ENCODE measurements at places on chromosomes 6 and 20.
A peak's percentile ranks its signal among the peaks of the same experiment; 100 is the strongest.

DNA sequence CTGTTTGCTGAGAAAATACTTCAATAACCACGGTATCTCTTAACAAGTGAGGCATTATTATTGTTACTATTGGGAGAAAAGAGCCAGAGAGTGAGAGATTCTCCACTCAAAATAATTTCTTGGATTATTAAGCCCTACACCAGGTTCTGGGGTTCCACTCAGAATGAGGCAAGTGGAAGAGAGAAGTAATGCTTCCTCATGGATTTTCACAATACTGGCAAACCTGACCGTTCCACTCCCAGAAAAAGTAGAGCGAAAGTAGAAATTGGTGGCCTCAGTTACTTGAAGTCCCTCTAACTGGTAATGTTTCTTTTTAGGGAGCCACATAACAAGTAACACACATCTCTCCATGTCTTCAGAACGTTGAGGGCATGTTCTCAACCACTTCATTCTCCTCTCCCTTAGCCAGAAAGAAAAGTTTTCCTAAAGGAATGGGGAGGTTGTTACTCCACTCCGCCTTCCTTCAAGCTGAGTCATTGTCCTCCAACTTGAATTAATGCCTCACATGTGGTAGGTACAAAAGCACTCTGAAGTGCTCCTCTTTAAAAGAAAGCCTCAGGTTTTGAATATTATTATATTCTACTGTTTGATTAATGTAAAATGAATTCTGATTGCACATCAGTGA is 1.9 kb downstream of the BAG2 start:
- no peak for DNase-seq

GRCh38 chr20:8709627-8710026 is 359.3 kb upstream of the PLCB4 start:
- DNase-seq, result no peak

DNA sequence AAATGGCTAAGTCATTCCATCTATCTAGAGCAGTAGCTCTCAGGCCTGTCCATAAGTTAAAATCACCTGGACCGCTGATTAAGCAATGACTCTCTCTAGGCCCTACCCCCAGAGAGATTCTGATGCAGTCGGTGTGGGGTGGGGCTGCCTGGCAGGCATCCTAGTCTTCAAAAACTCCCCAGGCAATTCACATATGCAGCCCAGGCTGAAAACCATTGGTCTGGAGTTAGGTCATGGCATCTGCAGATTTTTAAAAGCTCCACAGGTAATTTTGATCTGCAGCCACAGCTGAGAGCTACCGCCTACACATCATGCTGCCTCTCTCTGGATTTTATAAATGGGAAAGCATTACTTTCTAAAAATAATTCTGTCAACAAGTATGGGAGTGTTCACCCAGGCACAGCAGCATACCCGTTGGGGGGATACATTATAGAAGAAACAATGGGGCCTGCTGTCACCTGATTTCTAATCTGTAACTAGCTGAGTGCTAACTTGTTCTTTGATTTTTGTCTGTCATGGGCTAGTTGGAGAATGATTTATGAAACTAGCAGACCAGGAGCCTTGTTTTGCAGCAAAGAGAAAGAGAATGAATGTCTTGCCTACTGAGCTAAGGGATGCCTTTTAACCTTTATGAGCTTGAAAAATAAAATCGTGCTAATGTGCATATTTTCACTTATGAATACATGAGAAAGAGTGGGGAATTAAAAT is 44.1 kb upstream of the ATXN1 start:
- DNase-seq, result no peak

GRCh38 chr6:154592199-154592860 is 81.8 kb upstream of the CNKSR3 start:
- no peak for DNase-seq

DNA sequence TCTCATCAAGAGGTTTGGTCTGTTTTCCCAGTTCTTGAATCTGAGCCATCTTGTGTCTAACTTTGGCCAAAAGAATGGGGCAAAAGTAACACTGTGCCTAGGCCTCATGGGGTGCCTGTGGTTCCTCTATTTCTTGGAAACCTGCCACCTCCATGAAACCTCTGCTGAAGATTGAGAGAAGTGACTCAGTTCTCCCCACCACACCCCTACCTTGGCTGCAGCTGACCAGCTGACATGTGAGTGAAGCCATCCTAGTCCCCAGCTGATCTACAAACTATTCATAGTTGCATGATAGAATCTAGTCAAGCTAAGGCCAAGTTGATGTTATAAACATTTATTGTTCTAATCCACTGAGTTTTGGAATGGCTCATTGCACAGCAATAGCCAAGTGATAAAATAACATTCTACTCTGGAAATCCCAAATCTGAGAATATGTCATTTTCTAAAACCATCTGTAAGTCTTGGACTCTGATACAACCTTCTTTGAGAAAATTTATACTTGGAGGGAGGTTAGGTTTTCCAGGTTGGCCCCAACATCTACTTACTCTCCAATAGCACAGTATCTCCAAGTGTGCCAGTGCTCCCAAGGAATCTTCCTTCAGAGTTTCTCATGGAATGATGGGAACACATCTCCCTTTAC is 107.0 kb upstream of the SMLR1 start:
- no peak for DNase-seq

- DNase-seq, result peak; percentile 63
Measured at GRCh38 chr6:137661601-137662000, 167.4 kb upstream of the OLIG3 start.

DNA sequence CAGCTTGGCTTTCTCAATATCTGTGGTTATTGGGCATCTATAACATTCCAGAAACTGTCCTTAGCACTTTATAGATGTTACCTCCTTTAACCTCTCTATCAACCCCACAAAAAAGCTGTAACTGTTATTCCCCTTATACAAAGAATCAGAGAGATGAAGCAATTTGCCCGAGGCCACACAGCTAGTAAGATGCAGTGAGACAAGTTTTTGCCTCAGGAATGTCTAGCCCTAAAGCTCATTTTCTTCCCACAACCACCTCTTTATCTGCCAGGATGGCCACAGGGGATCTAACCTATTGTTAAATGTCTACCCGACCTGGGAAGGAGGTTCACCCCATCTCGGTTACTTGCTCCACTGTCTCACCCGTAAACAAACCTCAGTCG is 31.9 kb upstream of the TCP11 start:
- DNase-seq, result no peak

- no peak for DNase-seq
Measured at GRCh38 chr6:53432318-53433161, 83.8 kb upstream of the ELOVL5 start.

DNA sequence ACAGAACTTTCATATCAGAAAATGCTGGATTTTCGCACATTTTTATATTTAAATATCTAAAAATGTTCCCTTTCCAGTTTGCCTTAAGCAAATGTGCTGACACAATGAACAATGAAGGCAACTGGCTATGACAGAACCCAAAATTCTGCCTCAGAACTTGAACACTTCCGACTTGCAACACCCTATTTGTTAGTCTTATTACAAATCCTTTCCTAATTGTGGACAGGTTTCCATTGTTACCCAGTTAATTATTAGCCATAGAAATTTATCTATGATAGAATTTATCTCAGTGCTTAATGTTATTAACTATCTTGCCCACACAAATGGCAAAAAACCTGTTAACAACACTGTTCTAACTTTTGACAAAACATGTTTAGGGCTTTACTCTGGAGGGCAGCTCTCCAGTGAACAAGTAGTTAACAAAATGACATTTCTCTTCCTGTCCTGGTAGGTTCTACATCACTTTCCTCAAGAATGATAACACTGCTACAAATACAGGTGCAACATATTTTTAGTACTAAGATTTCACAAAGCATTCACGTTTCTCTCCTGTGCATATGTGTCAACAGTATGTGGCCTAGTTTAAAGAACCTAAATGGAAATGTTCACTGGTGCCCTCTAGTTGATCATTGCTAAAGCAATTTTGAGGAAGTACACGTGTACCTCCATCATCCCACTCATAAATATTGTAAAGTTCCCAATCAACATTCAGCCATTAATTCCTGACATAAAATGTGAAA is 58.4 kb downstream of the HIVEP2 start:
- DNase-seq, result no peak

- DNase-seq, result peak; percentile 68
Measured at GRCh38 chr6:43770372-43771209, 580 bp downstream of the VEGFA start.

- no peak for DNase-seq
Measured at GRCh38 chr6:72850469-72850868, 228.6 kb downstream of the KCNQ5 start.

DNA sequence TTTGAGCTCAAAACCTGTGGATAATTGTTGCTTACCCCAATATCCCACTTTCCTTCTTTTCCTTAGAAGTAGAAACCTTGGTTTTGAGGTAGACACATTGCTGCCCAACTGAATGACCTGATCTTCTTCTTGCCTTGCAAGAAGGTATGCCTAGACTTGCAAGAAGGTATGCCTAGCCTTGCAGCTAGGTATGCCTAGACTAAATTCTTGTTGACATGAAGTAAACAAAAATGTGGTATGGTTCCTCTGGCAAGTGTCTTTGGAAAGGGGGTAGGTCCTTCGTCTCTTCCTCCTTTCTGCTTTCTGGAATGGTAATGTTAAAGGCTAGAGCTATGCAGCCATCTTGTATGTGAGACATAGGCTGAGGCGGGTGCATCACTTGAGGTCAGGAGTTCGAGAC is 129.2 kb downstream of the GMPR start:
- no peak for DNase-seq

GRCh38 chr6:159760602-159761057 is 1.2 kb upstream of the ACAT2 start:
- peak; percentile 25 for DNase-seq

DNA sequence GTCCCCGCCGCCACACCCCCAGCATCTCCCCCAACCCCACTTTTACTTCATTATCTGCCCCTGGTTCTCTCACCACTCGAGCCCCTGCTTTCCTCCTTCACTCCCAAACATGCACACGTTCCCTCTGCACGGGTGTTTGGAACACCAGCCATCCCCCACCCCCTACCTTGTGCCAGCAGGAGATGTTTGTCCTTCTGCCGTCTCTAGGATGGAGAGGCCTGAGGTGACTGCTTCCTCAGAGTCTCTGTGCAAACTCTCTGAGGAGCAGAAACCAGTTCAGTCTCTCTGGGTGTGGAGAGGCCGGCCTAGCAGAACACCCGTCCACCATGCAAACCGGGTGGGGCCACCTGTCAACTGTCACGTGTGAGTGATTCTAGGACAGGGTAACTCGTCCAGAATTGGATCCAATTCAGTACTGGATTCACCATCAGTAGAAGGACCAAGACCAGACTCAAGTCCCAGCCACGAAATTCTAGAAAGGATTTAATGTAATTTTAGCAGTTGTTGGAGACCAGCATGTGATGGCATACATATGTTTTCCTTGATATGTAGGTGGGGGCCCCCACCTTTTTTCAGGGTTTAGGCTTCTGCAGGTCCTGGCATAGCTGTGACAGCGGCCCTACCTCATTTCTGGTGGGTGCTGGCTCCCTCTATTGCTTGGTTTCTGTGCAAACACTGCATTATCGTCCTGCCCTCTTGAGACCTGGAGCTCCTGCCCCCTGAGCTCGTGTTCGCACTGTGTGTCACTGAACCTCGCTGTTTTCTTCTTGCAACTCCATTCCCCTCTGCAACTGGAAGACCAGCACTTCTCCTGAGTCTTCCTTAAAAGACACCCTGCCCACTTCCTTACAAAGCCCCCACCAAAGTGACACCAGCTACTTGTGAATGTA is at the start of gene RAET1E:
Gene RAET1E (minus strand): TSS at position 259 of the 890 bp plus-strand sequence. CDS start 7,212 bp downstream, outside the sequence.
- DNase-seq, result peak; percentile 21

- no peak for DNase-seq
Measured at GRCh38 chr6:150091476-150091875, 22.6 kb upstream of the ULBP3 start.

DNA sequence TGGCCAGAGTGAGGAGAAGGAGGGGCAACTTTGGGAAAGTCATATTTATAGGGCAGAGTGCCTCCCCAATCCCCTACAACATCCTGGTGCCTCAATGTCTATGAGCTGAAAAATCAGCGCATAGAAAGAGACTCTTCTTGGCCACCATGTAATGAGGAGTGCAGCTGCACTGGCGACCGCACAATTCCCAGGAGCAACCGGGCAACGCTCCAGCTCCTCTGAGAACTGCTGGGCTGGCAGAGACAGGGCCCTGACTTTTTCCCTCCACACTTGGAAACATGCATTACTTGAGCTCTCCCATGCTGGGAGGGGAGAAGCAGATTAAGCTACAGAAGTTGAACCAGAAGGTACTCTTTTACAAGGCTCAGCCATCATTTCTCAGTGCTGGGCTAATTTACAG is 31.4 kb upstream of the MARCKS start:
- no peak for DNase-seq

DNA sequence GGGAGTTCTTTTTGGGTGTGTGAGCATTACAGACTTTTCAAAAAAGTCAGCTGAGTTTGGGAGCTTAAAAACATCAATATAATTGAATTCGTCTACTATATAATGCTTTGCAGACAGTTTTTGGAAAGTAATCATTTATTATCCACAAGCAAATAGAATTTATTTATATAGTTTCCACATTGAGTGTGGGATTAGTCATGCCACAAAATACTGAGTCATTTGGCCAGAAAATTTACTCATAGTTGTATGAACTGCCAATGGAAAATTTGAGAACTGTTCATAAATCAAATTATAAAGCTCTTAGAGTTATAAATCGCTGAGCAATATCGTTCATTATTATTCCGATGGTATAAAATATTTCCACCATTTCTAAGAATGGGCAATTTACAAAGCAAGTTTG is 5.0 kb downstream of the BEND6 start:
- no peak for DNase-seq

GRCh38 chr6:28875191-28875747 is 48.5 kb downstream of the TRIM27 start:
- DNase-seq, result no peak

DNA sequence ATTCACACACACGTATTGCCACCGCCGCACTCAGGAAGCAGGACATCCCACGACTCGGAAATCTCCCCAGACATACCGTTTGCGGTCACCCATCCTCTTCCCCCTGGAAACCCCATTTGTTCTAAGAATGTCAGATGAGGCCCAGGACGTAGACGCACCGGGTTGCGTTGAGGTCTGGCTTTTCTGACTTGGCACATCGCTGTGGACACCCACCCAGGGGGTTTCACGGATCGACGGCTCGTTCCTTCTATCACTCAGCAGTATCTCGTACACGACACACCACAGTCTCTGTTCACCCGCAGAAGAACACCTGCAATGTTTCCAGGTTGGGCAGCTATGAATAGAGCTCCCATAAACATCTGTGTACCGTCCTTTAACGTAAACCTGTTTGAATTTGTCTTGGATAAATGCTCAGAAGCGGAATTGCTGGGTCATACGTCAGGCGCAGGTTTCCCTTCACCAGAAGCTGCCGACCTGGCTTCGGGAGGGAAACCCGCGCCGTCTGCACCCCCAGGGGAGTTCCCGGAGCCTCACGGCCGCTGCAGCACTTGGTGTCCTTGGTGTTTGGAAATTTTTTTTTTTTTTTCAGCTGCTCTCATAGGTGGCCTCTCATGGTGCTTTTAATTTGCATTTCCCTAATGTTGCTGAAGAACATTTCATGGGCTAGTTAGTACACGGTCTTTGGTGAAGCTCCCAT is 9.3 kb upstream of the EEF1A2 start:
- no peak for DNase-seq

- DNase-seq, result no peak
Measured at GRCh38 chr20:13333793-13334192, 112.7 kb downstream of the ISM1 start.

DNA sequence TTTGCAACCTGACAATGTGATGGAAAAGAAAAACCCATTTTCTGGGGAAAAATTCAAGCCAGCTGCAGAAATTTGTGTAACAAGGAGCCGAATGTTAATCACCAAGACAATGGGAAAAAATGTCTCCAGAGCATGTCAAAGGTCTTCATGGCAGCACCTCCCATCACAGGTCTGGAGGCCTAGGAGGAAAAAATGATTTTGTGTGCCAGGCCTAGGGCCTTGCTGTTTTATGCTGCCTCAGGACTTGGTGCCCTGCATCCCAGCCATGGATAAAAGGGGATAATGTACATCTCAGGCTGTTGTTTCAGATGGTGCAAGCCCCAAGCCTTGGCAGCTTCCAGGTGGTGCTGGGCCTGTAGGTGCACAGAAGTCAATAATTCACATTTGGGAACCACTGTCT is 747.7 kb downstream of the C6orf118 start:
- no peak for DNase-seq
